ENCODE measurements at places on chromosomes 13 and 19. TPM values are rescaled to one million over a fixed set of nuclear protein-coding genes. Genes with fewer than 3 reads are reported as not detected.

The SLC8A2 gene
- total RNA-seq = 0.31 TPM

The ELL gene
- 11.6 TPM for total RNA-seq

The KIR2DL1 gene
- total RNA-seq = not detected

The CDC42EP5 gene
- 21.1 TPM for total RNA-seq

The CASP14 gene
- total RNA-seq = not detected

The CYP4F3 gene
- total RNA-seq = not detected

The SYT3 gene
- total RNA-seq = 0.31 TPM

The MCEMP1 gene
- not detected for total RNA-seq

The SERTM1 gene
- not detected for total RNA-seq

The CCDC122 gene
- 3.1 TPM for total RNA-seq

The GRIK5 gene
- under 0.01 TPM for total RNA-seq

The ONECUT3 gene
- total RNA-seq = not detected

The PLPPR3 gene
- not detected for total RNA-seq

The MEDAG gene
- 0.73 TPM for total RNA-seq

The AMH gene
- 0.62 TPM for total RNA-seq

The CALR3 gene
- not detected for total RNA-seq

The CKAP2 gene
- total RNA-seq = 43.6 TPM

The EID2B gene
- total RNA-seq = 4.8 TPM

The LHB gene
- total RNA-seq = not detected

The ZNF723 gene
- not detected for total RNA-seq

The FGF9 gene
- not detected for total RNA-seq

The KRTDAP gene
- total RNA-seq = not detected

The ZNF66 gene
- 5.5 TPM for total RNA-seq

The RFPL4A gene
- total RNA-seq = not detected

The ITGBL1 gene
- total RNA-seq = under 0.01 TPM

The ZNF541 gene
- total RNA-seq = 0.69 TPM

The PEG3 gene
- 0.77 TPM for total RNA-seq

The TSKS gene
- total RNA-seq = not detected

Data from melanocyte of skin (primary cell).